Fibroblast of skin of back (primary cell): ENCODE measurements at places on chromosomes 5 and 9.

- no peak for DNase-seq
These were observed 325.6 kb downstream of the ZSWIM6 start for GRCh38 chr5:61657686-61658085.

- DNase-seq, result no peak
These were observed 8.8 kb downstream of the PAX5 start for GRCh38 chr9:37025071-37025822.

GRCh38 chr5:179780362-179780761, 13.4 kb upstream of the LTC4S start:
- no peak for DNase-seq

GRCh38 chr5:80568251-80568650, 1.8 kb downstream of the ANKRD34B start:
- no peak for DNase-seq

- DNase-seq, result no peak
These were observed 27.3 kb upstream of the TDRD7 start for GRCh38 chr9:97384406-97385262.

GRCh38 chr9:117771136-117771535, 66.9 kb downstream of the TLR4 start:
- DNase-seq, result no peak
